ENCODE measurements at places on chromosomes 3 and 15.

DNA sequence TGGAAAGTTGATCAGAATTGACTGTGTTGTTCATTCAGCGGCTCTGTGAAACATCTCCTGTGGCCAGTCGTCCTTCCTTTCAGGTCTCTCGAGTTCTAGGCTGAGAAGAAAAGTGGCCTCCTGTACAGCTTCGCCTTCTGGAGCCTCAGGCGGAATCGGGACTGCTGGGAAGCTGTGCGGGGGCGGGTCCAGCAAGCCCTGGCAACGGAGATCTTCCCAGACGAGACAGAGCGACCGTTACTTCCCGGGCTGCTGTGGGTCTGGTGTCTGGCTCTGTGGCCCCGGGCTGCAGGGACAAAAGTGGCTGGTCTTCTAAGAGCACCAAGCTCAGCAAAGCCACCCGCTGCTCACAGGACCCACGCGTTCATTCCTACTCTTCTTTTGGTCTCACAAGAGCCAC, 88.6 kb upstream of the CACNA2D3 start:
- no peak for DNase-seq

DNA sequence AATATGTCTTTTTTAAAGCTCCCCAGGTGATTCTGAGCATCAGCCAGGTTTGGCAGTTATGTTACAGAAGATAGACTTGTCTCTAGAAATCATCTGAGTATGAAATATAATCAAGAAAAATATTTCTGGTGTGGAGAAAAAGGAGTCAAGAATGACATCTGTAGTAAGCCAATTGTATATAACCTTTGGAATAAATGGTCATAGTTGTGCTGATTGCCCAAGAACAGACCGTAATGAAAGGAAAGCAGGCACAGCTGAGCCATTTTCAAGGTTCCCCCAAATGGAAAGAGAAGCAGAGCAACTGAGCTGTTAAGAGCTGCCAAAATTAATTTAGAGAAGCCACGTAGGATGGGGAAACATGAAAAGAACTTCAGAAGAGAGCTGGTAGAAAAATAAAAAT, 26.6 kb downstream of the GOLM2 start:
- DNase-seq: no peak

GRCh38 chr3:123655400-123655799, 70.5 kb upstream of the HACD2 start:
- no peak for DNase-seq

DNA sequence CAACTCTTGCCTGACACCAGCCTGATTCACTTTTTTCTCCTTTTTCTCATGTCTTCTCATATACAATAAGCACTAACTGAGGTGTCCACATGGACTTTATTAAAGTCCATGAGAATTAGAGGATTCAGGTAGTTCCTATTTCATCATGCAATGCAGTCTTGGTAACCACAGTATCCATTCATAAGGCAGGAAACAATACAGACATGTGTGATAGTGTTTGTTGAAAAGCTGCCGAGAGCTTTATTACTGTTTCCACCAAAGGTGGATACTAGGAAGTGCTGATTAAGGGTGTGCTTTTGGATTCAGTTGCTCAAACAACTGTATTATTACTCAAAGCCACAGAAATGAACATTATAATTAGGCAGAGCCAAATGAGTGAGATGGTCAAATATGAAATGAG, 5.3 kb downstream of the CASR start:
- DNase-seq: no peak

DNA sequence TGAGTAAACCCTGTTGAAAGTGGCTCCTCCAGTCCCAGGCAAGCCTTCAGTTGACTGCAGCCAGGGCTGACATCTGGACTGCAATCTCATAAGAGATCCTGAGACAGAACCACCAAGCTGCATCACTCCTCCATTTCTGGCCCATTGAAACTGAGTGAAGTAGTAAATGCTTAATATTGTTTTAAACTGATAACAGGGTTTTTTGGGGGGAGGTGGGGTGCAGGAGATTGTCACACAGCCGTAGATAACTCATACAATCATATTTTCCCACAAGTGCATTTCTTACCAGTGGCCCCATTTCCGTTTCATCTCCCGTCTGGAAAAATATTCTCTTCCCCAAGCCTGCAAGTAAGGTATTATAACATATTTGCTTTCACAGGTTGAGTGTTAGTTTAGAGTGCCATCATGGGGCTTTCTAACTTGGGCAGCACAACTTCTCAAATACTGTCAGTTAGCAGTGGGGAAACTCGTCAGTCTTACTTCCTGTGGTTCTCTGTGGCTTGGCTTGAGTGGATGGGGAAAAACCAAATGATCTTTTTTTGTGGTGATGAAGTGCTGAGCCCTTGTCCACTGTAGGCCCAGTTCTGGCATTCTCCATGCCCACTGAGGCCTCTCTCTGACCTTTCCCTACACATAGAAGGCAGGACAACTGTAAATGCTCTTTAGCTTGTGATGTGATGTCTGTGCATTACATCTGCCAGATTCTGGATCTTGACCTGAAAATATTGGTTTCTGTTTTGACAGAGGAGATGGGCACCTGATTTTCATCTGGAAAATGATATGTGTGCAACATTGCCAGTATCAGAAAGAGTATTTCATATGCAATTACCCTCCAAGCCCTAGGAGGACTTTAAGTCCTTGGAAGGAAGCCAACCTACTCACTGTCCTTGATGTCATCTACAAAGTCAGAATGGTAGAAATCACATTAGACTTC, 90.1 kb upstream of the BHLHE40 start:
- no peak for DNase-seq

- no peak for DNase-seq
Measured at GRCh38 chr3:38120693-38121450, 16.1 kb downstream of the ACAA1 start.

- DNase-seq: peak; percentile 3
Measured at GRCh38 chr3:187101184-187102072, 37.9 kb downstream of the RPL39L start.

- DNase-seq: no peak
Measured at GRCh38 chr3:42613462-42613861, 13.0 kb downstream of the NKTR start.

DNA sequence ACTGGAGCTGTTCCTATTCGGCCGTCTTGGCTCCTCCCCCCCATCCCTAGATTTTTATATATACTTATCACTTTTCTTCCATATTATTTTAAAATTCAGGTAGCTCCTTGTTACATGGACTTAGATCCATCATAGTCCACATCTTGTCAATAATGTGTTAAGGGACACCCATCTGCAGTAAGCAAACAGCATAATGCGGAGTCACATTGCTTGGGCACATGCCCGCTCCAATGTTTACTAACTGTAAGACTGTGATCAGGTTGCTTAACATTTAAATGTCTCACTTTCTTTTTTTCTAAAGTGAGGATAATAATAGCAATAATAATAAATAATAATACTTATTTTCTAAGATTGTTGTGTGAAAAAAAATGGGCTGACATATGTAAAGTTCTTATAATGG, 303.2 kb upstream of the SOX14 start:
- DNase-seq: no peak

Measured in T-helper 22 cell (primary cell).